Activated gamma-delta T cell treated with Interleukin-2 at 50 U/mL for 16 hours (primary cell): ENCODE measurements at places on chromosomes 12 and 14.

DNA sequence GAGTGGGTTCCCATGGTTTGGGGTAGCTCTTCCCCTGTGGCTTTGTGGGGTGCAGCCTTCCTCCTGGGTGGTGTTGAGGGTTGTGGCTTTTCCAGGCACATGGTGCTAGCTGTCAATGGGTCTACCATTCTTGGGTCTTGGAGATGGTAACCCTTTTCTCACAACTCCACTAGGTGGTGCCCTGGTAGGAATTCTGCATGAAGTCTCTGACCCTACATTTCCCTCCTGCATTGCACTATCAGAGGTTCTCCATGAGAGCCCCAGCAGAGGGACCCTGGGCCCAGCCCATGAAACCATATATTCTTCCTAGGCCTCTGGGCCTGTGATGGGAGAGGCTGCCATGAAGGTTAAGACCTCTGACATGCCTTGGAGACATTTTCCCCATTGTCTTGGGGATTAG is 1093.3 kb downstream of the SLC16A7 start:
- DNase-seq, result no peak

- no peak for DNase-seq
Observed at GRCh38 chr12:85659754-85660530, 176.3 kb downstream of the RASSF9 start.

GRCh38 chr12:6536894-6537579 is 2.7 kb downstream of the GAPDH start:
- DNase-seq, result no peak

- no peak for DNase-seq
Observed at GRCh38 chr14:92461891-92462290, 51.7 kb upstream of the RIN3 start.

- DNase-seq, result no peak
Observed at GRCh38 chr12:3303410-3304136, 187.4 kb upstream of the PRMT8 start.

GRCh38 chr14:22220427-22220826 is 368.6 kb downstream of the DAD1 start:
- no peak for DNase-seq

DNA sequence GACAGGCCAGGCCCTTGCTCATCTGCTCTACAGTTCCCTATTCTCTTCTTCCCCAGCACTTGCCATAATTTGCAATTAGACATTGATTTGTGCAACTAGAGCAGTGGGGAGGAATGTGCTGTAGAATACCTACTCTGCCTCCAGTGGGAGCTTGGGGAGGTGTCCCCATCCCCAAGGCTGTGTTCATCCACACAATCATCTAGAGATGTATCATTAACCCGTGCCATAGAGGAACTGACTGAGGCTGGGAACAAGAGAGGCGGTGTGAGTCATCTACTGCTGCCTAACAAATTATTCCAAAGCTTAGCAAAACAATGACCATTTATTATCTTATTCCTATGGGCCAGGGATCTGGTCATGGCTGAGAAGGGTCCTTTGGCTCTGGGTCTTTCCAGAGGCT is 5.1 kb upstream of the OTUB2 start:
- no peak for DNase-seq

- no peak for DNase-seq
Observed at GRCh38 chr12:52561880-52562449, 9.0 kb upstream of the KRT71 start.

DNA sequence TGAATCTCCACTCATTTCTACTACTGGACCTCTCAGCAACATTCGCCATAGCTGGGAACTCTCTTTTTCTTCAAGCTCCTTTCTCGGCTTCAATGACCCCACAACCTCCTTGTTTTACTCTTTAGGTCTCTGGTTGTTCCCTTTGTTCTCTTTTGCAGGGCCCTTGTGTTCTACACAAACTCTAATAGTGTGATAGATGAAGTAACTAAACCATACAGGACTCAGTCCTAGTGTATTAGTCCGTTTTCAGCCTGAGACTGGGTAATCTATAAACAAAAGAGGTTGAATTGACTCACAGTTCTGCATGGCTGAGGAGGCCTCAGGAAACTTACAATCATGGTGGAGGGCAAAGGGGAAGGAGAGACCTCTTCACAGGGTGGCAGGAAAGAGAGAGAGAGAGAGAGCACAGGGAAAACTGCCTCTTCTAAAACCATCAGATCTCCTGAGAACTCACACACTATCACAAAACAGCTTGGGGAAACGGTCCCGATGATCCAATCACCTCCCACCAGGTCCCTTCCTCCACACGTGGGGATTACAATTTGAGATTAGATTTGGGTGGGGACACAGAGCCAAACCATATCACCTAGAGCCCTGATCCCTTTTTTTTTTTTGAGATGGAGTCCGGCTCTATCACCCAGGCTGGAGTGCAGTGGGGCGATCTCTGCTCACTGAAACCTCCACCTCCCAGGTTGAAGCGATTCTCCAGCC is 32.0 kb upstream of the WNK1 start:
- DNase-seq, result no peak

DNA sequence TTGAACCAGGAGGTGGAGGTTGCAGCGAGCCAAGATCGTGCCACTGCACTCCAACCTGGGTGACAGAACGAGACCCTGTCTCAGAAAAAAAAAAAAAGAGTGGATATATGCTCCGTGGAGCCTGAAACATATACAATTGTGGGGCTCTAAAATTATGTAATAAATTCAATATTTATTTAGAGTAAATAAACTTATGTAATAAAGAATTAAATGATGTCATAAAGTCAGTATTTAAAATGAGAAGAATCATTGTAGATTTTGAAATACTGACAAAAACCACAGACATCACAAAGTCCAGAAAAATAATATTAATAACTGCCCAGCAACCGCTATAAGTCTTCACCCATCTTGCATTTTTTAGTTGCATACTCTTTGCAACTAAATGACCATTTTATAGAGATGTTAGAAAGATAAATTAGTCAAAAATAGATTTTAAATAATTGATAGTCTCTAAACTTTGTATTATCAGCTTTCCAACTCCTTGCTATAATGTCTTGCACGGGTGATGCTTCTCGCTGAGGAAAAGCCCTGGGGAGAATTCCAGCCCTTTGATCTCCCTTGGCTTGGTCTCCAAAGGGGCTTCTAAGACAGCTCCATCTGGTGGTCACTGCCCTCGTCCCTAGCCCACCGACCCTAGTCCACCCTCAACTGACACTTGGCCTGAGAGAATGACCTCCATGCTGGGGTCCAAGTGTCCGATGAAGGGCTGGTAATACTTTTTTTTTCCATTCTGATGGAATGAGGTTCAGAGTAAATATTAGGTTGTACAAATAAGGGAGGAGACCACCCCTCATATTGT is 7.9 kb upstream of the TMBIM6 start:
- no peak for DNase-seq
